Stimulated activated memory B cell treated with anti-CD40 and anti-IgM and Interleukin-4, amounts not matched to agents 10 μg/mL and 1 μg/mL and 100 μg/mL, for 72 hours (primary cell): ENCODE measurements at places on chromosomes 4 and X.
A peak's percentile ranks its signal among the peaks of the same experiment; 100 is the strongest.

DNA sequence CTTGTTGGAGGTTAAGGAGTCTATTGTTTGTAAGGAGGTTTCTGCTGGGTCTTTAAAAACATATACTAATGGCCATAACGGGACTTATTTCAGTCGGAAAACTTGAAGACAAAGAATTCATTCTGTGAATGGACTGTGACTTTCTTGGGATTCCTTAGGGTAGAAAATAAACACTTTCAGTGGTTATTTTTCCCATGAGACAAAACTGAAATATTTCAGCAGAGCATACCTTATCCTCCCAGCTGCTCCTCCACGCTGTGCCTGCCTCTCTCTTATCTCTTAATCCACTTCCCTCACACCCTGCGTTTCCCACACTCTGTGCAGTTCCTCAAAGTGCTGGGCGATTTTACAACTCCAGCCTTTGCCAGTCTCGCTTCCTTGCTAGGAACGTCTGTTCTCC lies 47.1 kb upstream of the SORBS2 start:
- ATAC-seq: no peak

DNA sequence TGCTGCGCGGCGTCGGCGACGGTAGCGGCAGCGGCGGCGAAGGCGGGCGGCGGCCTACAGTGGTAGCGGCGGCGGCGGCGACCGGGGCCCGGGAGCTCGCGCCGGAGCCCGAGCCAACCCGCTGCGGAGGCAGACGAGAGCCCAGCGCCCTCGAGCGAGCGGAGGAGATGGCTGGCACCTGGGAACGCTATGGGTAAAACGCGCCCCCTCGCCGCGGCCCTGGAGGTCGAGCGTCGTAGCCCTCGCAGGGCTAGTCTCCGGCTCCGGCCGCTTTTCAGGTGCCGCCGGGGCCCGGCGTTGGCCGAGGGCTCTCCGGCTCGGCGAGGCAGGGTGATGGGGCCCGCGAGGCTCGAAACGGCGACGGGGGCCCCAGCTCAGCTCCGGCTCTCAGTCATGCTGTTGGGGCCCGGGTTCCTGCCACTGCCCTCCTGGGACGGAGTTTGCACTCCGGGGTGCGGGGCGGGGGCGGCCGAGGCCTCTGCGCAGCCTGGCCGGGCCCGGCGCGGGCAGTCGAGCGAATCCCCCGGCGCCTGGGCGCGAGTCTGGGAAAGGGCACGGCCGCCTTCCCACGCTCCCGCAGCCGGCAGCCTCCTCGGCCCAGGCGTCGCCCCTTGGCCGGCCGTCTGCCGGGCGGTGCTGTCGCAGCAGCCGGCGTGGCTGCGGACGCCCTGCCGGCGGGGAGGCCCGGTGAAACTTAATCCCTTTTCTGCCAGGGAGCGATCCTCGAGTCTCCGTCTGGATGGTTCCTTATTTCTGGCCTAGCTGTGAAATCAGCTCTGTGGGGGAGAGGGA lies 768 bp downstream of the MID2 start:
- peak; percentile 82 for ATAC-seq

- ATAC-seq: no peak
Measured at GRCh38 chrX:29478336-29479069, 736.9 kb upstream of the MAGEB2 start.

- no peak for ATAC-seq
Measured at GRCh38 chrX:52271206-52271605, 86.5 kb downstream of the MAGED4 start.

- ATAC-seq: no peak
Measured at GRCh38 chr4:48653217-48654014, 126.7 kb downstream of the FRYL start.

DNA sequence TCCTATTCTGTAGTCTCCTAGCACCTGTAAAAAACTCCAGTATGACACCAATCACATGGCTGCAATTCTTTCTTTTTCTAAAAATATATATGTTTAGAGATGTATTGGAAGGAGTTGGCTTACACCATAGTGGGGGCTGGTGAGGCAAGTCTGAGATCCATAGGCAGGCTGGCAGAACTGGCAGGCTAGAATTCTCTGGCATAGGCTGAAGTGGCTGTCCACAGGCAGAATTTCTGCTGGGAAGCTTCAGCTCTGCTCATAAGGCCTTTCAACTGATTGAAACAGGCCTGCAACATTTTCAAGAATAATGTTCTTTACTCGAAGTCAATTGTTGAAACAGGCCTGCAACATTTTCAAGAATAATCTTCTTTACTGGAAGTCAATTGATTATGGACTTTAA lies 37.0 kb downstream of the FGF2 start:
- no peak for ATAC-seq

DNA sequence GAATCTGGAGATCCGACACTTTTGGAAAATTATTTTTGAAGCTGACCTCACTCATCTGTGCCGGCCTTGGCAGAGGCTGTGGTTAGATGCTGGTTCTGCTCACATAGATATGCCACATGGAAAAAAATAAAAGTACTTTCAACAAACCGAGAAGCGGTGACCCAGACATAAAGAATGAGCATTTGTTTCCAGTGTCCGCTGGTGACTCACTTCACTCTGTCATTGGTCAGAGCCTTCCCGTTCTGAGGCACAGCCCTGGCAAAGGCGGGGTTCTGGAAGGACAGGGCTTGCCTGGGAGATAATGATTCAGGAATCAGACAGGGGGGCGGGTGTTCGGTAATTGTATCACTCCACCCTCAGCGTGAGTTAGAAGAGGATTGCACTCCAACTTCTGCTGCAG lies 172.4 kb upstream of the MXRA5 start:
- ATAC-seq: no peak

DNA sequence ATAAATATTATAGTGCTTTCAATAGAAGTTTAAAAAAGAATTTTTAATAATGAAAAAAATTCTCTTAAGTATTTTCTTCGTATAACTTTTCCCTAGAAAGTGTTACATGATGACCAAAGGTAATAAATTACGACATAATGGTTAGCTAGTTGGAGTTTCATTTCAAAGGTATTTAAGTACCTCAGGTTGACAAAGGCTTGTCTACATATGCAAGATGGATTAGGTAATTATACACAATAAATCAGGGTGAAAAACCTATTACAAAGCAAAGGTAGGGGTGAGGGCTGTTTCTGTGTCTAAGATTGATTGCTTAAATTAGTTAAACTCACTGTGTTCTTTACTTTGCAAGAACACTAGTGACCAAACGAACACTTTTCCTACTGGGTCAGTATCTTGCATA lies 508.5 kb upstream of the FAT1 start:
- ATAC-seq: no peak

DNA sequence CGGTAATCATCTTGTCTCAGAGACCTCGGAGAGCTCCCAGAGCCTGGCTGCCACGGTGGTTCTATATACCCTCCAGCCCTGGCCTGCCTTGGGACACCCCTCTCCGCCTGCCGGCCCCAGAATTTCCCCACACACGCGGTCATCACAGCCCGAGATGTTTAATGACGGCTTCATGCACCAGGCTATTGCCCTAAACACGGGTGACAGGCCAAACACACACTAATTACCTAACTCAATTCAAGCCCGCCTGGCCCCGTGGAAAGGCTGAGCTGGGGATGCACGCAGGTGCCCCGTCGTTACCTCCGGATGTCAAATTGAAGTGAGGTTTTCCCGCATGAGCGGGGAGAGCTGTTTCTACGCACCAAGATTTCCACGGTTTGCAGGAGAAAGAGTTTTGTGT lies 72.9 kb upstream of the PPP2R3B start:
- ATAC-seq: no peak

DNA sequence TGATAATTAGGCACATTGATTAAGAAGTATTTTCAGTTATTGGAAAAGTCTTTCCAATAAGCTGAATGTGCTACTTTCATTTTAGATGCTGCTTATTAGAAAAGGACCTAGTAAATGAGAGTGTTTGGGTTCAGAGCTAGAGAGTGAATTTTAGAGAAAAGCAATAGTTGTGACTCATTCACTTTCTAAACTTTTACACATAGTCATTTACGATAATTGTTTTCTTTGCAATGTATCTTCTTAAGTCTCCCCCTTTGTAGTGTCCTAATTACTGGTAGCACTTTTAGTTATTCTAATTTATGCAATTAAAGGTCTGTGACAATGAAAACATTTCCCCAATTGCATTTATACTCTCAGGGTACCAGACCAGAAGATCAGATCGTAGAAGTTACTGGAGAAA lies 1.3 kb downstream of the IL21 start:
- ATAC-seq: no peak

DNA sequence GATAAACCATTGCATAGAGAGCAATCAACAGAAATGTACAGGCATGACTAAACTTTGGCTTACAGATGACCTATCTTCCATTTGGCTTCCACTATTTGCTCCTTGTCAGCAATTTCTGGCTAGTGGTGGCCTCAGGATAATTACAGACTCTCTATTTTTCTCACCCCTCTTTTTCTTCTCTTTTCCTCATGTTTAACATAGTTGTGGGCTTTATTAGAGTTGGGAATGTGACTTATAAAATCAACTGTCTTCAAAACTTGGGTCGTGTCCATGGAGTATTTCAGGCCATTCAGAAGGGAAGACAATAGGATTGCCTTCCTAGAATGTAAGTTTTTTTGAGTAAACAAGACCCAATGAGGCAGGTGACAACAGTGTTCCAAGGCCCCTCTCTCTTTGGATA lies 236.2 kb downstream of the FRAS1 start:
- no peak for ATAC-seq

- no peak for ATAC-seq
Measured at GRCh38 chr4:124028182-124028581, 631.6 kb downstream of the SPRY1 start.

GRCh38 chr4:147289181-147289580 lies 191.7 kb upstream of the EDNRA start:
- no peak for ATAC-seq

DNA sequence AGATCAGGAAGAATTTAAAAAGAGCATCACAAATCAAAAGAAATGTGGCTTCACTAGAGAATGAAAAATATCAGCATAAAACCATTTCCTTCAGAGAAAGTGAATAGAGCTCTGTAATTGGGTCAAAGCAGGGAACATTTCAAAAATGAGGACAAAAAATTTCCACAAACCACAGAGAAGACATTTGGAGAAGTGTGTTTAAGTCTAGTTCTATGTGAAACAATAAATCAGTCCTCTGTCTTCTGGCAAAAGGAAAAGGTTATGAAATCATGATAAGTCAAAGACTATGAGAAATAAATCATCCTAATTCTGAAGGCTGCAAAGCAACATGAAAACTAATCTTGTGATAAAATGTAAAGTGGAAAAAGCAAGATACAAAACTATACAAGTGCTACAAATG lies 27.9 kb downstream of the SMPX start:
- ATAC-seq: no peak

- ATAC-seq: no peak
Measured at GRCh38 chrX:133175605-133176004, 42.5 kb downstream of the TFDP3 start.

DNA sequence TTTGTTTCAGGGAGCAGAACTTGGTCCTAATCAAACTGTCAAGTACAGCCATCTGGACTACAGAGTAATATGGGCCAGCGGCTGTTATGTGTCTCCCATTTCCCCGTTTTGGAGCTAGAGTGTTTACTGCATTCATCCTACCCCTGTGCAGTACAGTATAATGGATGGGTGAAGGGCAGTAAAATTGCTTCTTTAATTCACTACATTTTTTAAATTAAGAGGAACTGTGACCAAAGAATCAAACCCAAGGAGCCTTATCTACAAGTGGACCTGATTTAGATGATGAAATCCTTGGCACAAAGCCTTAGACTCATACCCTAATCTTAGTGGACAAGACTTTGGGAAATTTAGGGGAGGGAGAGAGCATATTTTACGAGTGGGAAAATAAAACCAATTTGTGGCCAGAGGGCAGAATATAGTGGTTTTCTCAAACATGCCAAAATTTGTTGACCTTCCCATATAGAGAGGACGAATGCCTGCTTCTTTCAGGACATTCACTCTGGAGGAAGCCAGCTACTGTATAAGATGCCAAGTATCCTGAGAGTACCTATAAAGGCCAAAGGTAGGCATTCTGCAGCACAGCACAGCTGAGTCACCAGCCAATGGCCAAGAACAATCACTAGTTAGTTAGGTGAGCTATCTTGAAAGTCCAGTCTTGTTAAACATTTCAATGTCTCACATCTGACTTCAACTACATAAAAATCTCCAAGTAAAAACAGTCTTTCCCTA lies 253.8 kb upstream of the KCNIP4 start:
- ATAC-seq: no peak
